ENCODE measurements at places on chromosomes 12 and 14.

DNA sequence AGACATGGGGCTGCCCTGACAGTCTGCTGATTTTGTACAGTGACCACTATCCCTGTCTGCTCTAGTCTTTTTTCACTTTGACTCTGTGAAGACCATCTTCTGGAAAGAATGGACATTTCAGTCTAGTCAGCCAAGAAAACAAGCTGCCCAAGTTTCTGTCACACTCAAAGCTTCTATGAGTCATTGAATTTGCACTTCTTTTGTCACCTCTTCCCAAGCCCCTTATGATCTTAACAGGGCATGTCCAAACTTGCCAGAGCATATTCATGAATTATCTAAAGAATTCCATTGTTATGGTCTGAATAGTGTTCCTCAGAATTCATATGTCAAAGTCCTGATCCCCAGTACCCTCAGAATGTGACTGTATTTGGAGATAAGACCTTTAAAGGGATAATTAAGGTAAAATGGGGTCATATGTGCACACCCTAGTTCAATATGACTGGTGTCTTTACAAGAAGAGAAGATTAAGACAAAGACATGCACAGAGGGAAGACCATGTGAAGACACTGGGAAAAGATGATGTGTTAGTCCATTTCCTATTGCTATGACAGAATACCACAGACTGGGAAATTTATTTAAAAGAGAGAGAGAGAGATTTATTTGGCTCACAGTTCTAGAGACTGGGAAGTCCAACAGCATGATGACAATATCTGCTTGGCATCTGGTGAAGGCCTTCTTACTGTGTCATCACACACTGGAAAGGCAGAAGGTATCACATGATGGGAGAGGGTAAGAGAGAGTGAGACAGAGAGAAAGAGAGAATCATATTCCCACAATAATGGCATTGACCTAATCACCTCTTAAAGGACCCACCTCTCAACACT lies 242.6 kb downstream of the BTG1 start:
- DNase-seq: no peak

DNA sequence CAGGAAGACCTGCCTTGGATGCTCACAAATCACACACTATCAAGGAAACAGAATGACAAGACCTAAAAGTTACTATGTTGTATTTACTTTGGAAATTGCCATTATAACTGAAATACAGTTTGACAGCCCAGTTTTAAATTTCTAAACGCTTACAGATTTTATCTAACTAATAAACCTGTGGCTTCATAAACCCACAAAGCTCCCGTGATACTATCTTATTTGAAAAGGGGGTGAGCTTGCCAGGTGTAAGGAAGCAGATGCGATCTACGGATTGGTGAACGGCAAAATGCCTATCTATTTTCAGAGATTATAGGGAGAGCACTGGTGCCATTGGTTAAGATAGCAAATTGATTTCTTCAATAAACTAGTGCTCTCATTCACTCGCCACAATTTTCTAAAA lies 485.5 kb downstream of the BCAT1 start:
- no peak for DNase-seq

DNA sequence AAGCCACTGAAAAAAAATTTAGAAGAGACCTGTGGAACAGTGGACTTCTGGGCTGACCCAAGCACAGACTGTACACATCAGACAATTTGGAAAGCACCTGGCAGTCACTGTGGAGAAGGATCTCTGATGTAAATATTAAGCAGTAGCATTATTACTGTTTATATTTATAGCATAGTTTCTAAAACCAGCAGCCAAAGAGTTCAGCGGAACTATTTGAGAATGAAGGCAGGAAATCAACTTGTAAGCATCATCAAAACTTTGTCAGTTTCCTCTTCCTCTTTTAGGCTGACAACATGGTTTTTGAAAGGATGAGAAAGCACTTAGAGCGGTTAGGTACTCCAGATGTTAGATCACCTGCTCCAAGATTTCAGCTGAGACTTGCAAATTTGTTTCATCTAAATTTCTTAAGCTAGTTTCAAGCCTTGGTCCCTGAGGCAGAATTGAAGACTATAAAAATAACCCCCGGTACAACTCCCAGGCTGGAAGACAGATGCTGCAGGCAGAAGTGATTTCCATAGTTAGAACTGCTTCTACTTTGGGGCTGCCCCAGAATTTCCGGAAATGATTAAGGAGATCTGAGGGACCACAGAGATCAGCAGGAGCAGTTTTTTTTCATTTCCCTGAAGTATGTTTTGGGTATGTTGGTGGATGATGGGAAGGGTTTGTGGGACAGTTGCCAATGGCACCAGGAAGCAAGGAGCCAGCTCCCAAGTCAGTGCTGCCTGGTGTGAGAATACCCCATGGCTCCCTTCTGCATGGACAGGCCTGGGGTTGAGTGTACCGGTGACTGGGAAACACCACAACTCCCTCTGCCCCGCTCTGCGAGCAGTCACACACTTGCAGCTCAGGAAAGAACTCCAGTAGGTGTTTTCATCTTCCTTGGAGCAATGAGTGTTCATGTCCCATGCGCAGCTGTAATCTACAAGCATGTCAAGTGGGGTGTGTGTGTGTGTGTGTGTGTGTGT lies 354.5 kb downstream of the NUAK1 start:
- DNase-seq: no peak

DNA sequence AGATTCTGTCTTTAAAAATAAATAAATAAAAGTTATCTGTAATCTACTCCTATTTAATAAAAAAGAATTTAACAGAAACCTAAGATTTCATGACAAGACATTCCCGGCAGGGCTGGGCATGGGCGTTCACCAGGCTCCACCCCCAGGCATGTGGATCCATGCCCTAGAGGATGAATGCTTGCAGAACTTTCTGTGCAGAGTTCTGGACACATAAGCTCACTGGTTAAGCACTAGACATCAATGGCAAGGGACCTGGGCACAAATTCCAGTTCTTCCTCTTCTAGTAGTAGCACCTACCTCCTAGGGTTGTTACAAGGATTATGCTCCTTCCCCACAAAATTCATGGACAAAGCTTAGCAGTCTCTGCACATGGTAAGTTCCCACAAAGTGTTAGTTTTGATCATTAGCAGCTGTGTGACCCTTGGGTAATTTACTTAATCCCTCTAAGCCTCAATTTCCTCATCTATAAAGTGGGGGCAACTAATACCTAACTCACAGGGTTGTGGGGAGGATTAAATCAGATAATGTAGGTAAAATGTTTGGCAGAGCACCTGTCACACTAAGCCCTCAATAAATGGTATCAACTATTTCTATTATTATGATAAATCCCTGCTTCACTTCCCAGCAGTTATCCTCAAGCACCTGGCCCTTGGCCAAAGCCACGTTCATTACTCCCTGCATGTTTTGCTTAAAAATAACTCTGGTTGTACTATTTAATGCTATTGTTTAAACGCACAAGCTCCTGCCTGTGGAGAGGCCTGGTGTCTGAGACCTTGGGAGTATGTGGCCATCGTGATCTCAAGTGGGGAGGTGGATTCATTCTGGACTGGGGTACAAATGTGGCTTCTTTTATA lies 9.8 kb downstream of the GALNT6 start:
- DNase-seq: no peak

DNA sequence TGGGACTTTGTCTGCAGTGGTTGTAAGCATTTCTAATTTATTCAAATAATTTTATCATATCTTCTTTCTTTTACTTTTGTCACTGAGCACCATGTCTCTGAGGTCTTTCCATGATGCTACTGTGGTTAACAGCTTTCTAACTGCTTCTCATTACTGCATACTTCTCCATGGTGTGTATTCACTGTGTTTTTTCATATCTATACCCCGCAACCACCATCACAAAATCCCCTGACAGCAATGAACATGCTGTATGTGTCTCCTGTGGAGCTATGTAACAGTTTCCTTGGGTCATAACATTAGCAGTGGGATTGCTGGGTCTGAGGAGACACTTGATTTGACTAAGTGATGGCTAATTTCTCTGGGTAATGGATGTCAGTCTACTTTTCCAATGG lies 29.2 kb upstream of the CHST11 start:
- no peak for DNase-seq

- no peak for DNase-seq
Measured at GRCh38 chr12:120711411-120711810, 1.2 kb downstream of the UNC119B start.

DNA sequence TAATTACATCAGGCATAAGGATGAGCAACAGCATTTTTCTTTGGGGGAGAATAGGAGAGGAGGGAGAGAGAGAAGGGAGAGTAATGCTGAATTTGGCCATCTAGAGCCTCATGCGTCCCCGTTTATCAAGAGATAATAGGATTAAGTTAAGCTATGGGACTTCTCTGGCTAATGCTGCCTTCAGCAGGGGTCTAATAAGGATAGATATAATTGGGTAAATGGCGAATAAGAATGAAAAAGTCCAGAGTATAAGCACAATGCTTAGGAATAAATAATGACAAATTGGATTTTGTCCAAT lies 470.0 kb downstream of the EGLN3 start:
- no peak for DNase-seq

GRCh38 chr14:105290621-105291346 lies 10.0 kb downstream of the BRF1 start:
- no peak for DNase-seq

GRCh38 chr12:52641468-52641867 lies 10.5 kb downstream of the KRT2 start:
- DNase-seq: no peak

GRCh38 chr12:118841588-118841987 lies 139.8 kb upstream of the SRRM4 start:
- no peak for DNase-seq

GRCh38 chr14:94748667-94749347 lies 21.1 kb downstream of the GSC start:
- no peak for DNase-seq

GRCh38 chr12:106301241-106301610 lies 1.3 kb upstream of the TCP11L2 start:
- DNase-seq: no peak

- DNase-seq: no peak
Measured at GRCh38 chr14:90575781-90576180, 179.0 kb downstream of the CALM1 start.

GRCh38 chr14:63405715-63406114 lies 87.0 kb upstream of the GPHB5 start:
- DNase-seq: no peak

- DNase-seq: no peak
Measured at GRCh38 chr12:56431850-56432249, 17.4 kb downstream of the TIMELESS start.

DNA sequence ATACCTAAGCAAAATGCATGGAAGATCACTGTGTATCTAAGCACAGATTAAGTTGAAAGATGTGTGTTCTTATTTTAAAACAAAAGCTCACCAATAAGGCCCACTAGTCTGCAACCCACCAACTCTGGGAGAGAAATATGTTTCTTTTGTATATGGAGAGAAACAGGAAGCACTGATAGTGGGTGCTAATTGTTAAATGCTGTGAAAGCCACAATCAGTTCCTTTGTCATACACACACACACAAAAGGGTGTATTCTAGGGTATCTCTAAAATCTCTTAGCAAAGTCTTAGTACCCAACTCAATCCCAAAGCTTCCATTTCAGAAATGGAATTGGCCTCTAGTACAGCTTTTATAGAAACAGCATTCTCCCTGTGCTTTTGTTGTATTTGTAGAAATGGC lies 272.7 kb upstream of the FLRT2 start:
- no peak for DNase-seq

DNA sequence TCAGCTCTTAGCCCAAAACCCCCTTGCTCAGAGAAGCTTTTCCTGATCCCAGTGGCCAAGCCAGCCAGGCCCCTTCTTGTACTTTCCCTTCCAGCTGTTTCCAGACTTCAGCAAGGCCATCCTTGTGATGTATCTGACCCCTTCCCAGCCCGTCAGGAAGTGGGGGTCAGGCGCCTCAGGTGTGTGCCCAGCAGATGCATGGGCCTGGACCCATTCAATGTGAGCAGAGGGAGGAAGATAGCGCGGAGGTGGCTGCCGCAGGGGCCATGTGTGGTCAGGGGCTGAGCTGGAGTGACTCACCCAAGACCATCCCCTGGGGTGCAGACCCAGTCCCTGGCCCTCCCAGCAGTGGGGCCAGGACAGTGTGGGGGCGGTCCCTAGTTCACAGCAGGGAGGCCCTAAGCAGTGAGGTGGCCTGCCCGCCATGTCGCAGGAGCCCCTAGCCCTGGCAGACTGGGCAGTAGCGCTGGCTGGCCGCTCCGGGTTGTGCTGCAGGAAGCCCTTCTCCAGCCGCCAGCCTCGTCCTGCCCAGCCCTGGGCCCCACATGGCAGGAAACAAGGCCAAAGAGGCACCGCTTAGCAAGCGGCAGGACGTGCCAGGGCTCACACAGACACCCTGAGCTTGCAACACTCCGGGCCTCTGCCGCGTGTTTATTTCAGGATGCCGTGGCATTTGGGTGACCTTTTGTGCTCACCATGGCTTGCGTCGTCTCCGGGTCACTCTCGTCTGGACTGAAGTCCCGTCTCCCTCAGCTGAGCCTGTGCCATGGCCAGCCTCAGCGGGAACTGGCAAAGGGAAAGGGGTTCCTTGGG lies 12.0 kb downstream of the ADSS1 start:
- DNase-seq: no peak

- no peak for DNase-seq
Measured at GRCh38 chr14:20799456-20799891, 3.2 kb downstream of the RNASE1 start.

DNA sequence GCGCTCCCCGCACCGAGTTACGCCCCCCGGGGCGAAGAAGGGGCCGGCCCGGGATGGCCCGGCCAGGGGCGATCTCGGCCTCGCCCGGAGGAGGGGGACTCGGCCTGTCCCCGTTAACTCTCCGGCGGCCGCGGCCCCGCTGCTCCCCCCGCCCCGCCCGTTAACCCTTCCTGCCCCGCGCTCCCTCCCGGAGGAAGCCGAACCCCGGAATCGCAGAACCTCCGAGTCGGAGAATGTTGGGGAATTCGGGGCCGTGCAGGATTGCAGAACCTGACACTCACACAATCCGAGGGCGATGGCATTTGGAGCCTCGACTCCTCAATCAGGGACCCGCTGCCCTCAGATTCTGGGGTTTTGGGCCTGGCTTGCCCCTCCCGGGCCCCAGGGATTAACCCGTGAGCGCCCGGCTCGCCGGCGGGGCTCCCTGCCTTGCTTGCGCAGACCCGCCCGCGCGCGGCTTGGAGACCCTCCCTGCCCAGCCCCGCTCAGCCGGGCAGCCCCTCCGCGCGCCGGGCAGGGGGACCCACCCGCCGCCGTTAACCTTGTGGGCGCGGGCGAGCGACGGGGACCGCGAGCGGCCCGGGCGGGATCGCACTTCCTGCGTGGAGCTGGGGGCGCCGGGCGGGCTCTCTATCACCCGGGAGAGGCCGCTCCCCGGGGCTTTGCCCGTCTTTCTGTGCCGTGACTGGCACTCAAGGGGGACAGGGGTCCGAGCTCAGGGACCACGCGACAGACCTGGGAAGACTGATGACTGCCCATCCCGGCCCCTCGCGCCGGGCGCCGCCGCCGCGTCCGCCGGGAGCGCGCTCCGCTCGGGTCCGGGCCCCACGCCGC lies 18.8 kb downstream of the BEGAIN start:
- DNase-seq: no peak

GRCh38 chr12:30146561-30146960 lies 362.8 kb upstream of the TMTC1 start:
- no peak for DNase-seq

GRCh38 chr12:119479121-119479561 lies 114.4 kb upstream of the TMEM233 start:
- no peak for DNase-seq

Measured in activated CD4-positive, alpha-beta T cell treated with anti-CD3 and anti-CD28 coated beads for 24 hours (primary cell).